Posterior cingulate gyrus (tissue), 11 donors: ENCODE measurements at places on chromosomes 7 and 10.

GRCh38 chr7:78279457-78279856, 480.9 kb downstream of the PHTF2 start:
- DNase-seq: no peak

DNA sequence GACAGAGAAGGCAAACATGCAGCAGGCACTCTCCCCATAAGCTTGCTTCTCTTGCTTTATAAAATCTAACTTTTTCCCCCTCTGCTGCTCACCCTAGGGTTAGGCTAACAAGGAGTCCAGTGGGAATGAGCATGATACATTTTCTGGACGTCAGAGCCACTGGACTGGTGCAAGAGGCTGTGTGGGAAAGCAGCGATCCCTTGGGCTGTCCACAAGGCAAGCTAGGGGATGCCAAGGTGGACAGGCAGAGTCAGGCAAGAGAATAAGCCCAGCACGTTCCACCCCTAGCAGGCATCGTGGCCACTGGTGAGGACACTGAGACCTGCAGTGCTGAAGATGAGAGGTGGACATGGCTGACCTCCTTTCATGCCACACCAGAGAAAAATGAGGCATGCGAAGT, 290.9 kb upstream of the ZMIZ1 start:
- no peak for DNase-seq

DNA sequence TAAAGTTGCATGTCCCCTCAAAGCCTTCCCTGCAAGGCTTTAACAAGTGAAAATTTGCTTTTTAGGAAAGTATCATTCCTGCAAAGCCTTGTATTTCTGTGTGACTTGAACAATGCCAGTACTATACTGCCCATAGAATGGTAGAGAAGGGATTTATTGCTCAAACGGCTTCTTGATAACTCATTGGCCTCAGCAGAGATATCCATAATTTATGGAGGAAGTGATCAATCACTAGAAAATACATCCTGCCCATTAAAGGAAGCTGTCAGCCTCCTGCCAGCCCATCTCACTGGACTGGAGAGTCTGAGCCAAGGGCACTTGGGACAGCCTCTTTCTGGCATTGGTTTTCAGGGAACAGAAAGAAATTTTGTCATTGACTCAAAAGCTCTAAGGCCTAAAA, 152.6 kb downstream of the XPNPEP1 start:
- DNase-seq: no peak

- DNase-seq: no peak
Observed at GRCh38 chr7:22447008-22447407, 53.0 kb downstream of the STEAP1B start.

DNA sequence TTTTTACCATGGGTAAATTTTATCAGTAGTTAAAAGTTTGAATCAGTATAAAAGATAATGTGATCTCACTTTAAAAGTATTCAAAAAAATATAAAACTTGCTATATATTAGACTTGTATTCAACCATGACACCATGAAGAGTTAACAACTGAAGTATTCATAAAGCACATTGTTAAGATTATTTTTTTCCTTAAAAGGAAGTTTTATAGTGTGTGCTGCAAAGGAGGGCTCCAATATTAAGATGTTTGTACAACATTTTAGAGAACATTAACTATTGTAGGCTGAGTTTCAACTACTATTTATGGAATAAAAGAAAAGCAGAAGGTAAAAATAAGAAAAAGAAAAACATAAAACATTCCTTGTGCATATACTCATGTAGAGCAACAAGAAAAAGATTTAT, 24.5 kb upstream of the CUBN start:
- no peak for DNase-seq

- DNase-seq: no peak
Observed at GRCh38 chr7:80637454-80637853, 988 bp upstream of the CD36 start.

GRCh38 chr7:85764034-85764433, 577.2 kb upstream of the SEMA3D start:
- DNase-seq: no peak

DNA sequence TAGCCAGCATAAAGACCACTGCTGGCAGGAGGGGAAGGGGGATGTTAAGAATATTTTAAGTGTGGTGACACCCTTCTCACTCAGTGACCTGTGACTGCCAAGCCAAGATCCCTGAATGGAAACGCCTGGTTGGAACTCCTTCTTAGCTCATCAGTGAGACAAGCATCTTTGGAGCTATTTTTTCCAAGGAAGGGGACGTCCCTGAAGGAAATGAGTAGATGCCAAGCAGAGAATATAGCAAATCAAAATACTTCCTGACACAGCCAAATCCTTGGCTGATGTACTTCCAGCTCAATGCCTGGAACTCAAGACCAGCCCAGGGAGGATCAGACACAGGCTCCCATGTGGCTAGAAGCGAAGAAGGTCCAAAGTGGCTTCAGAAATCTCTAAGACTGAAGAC, 82.2 kb downstream of the SORBS1 start:
- DNase-seq: no peak

- no peak for DNase-seq
Observed at GRCh38 chr7:101124376-101125056, 2.4 kb upstream of the SERPINE1 start.

DNA sequence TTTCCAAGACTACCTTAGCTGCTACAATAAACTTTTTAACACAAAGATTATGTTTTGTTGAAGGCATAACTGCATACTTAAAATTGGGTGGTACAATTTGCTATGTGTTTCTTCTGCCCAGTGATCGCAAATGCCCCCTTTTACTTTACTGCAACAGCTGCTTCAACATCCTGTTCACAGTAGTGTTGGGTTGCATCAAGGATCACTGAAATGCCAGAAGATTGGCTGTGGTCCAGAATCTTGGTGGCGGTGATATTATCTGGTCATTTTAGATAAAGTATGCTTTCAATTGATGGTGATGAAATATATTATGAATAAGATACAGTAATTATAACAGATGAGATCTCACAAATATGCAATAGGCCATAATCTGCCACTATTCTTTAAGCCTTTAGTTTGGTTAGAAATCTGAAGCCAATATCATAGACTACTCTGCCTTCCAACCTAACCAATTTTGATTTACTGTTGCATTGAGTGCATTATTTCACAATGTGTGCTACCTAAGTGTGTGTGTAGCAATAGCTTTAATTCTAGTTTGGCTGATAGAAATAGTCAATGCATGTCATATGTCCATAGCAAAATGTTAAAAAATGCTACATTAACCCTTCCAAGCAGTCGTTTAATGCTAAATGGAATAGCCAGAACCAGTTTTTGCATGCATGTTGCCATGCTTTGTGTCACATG, 29.8 kb upstream of the ING3 start:
- DNase-seq: no peak

GRCh38 chr10:110547139-110547761, 20.2 kb upstream of the SMC3 start:
- no peak for DNase-seq

DNA sequence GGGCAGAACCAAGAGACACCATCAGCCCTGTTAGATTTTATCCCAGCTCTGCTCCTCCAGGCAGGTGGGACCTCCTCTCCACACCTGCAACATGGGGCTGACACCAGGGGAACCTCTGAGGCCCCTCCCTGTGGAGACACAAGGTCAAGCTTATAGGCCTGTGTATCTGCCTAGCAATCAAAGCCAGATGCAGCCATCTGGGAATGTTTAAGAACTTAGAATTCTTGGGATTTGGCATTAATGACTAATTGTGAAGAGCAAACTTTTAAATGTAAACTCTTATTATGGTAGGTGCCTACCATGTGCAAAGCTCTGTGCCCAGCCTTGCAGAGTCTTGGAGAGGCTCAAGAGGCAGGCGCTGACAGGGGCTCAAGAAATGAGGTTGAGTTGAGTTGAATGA, 52.1 kb downstream of the TBATA start:
- DNase-seq: no peak

- no peak for DNase-seq
Observed at GRCh38 chr10:17768957-17769356, 17.0 kb downstream of the TMEM236 start.

DNA sequence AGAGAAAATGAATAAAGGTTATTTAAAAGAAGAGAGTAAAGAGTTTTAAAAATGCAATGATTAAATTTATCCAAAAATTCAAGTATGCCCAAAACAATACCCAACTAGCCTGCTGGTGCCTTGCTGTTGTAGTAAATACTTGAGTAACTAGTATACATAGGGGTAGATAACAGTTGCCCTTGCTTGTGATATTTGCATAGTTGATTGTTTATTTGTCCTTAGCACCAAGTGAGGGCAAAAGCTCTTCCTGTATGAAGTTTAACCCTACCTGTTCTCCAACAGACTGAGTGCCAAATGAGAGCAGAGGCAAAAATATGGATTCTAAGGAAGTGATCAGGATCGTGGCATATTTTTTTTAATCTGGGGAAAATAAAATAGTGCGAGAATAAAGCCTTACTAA, 85.0 kb downstream of the PTN start:
- no peak for DNase-seq
